ENCODE measurements at places on chromosomes 5 and 9. TPM values are rescaled to one million over a fixed set of nuclear protein-coding genes. Genes with fewer than 3 reads are reported as not detected.

- no peak for DNase-seq
Observed at GRCh38 chr5:34866989-34867471, 28.1 kb downstream of the TTC23L start.

GRCh38 chr9:93119953-93120845, 13.9 kb downstream of the NINJ1 start:
- DNase-seq, result peak; percentile 98

DNA sequence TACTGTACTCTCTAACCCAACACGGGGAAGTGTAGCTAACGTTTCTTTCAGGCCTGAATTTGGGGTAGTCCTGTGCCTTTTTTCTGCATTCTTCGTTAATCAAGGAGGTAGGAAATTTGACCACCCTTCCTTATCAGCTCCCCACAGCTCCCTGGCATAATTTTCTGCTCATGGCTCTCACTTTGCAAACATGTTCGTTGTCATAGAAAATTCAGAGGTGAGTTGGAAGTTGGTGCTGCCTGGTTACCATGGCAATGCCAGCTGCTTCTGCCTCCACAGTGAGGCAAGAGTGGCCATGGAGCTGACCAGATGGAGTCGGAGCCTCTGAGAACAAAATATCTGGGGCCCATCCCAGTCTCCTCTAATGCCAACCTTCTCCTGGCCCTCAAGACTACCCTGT, 116.6 kb upstream of the BOD1 start:
- no peak for DNase-seq

DNA sequence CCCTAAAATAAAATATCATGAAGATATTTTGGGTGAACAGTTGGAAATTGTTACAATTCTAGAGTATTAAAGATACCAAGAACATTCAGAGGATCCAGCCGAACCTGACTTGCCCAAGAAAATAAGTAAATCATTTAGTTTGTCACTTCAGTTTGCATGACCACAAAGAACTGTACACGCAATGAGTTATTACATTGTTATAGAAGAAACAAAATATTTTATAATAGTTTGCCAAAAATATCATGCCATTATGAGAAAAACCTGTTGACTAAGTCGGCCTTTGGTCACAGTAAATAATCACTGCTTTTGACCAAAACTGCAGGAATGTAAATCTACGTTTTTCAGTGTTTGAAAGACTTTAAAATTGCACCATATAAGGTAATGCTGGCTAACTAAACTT, 27.9 kb downstream of the TRIO start:
- no peak for DNase-seq

DNA sequence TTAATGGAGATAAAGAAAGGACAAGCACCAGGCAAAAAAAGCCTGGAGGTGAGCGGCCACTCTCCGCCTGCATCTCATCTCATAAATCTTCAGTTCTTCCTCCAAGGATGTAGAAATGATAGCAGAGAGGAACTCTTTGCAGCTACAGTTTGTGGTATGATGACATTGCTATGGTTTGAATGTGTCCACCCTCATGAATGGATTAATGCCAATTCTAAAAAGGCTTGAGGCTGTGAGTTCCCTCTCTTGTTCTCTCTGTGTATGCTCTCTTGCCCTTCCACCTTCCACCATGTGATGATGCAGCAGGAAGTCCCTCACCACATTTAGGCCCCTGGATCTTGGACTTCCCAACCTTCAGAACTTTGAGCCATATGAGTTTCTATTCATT, 126.4 kb downstream of the SPOCK1 start:
- no peak for DNase-seq

DNA sequence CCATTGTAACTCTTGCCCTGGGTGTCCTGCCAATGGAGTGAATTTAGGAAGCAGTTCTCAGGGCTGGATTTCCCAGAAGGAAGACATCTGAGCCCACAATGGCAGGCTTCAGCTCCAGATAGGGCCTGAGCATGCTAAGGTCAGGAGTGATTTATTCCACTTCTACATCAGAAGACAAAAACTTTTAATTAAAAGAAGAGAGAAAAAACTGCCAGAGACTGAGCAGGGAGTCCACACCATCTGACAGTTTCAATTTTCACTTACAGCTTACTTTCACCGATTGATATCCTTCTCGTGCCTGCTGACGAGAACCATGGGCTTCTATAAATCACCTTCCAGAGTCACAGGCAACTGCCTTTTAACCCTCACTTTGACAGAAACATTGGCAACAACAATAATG, 228.3 kb upstream of the BRINP1 start:
- no peak for DNase-seq

GRCh38 chr5:59261969-59262368, 631.6 kb downstream of the PDE4D start:
- DNase-seq, result no peak

- DNase-seq, result no peak
Observed at GRCh38 chr9:5870691-5871090, 20.0 kb upstream of the MLANA start.

DNA sequence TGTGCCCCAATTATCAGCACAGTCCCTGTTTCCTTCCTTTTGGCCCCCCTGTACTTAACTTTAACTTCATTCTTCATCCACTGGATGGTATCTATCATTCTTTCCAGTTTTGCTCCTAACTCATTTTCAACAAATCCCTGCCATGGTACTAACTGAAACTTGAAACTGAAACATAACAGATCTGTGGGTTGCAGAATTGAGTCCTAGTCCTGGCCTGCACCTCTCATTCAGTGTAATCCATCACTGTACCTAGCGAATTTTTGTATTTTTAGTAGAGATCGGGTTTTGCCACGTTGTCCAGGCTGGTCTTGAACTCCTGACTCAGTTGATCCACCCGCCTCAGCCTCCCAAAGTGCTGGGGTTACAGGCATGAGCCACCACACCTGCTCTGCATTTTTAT, 15.3 kb upstream of the PIK3R1 start:
- DNase-seq, result no peak

DNA sequence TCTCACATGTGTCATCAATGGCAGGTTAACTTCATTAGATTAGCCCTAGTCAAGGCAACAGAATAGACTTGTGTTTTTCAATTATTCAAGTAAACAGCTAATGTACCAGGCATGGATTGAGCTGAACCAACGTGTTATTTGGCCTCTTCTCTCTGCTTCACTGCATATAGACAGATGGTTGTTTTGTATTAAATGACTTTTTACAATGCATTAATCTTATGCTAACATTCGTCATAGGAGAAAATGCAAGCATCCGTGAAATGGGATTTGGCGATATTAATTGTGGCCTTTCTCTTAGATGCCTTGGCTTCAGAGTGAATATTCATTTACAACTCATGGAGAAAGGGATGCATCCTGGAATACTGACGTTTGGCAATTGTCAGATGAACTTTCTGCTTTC, 208.0 kb downstream of the KCTD16 start:
- DNase-seq, result no peak

DNA sequence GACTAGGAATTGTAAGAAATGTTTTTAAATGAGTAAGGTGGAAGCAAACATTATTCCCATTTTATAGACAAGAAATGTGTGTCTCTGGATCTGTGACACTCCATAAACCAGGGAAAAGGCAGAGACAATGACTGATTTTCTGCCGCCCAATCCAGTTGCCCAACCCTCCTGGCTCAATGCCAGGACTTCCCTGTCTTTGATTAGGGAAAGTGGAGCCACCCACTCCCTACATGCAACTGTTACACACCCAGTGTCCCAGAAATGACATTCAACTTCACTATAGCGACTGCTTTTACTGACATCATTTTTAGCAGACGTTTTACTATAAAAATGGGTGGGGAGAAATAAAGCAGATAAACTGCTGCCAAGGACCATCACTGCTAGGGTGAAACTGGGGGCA, 79.7 kb downstream of the THBS4 start:
- DNase-seq, result no peak

DNA sequence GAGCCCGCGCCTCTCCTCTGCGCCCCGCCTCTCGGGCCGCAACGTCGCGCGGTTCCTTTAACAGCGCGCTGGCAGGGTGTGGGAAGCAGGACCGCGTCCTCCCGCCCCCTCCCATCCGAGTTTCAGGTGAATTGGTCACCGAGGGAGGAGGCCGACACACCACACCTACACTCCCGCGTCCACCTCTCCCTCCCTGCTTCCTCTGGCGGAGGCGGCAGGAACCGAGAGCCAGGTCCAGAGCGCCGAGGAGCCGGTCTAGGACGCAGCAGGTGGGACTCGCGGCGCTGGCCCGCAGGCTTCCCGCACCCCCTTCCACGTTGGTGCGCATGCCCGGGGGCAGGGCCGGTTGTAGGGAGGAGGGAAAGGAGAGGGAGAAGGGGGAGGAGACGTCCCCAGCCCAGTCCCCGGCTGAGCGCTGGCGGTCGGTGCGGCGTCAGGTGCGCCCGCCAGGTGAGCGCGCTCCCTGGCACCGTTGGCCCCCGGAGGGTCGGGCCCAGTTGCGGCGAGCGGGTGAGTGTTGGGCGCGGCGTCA, at the start of gene OCLN:
Gene OCLN (plus strand): TSS at position 400 of the 532 bp plus-strand sequence. CDS start 11,455 bp downstream, outside the sequence.
- peak; percentile 77 for DNase-seq

GRCh38 chr9:129879103-129879699, 43.9 kb downstream of the USP20 start:
- no peak for DNase-seq

DNA sequence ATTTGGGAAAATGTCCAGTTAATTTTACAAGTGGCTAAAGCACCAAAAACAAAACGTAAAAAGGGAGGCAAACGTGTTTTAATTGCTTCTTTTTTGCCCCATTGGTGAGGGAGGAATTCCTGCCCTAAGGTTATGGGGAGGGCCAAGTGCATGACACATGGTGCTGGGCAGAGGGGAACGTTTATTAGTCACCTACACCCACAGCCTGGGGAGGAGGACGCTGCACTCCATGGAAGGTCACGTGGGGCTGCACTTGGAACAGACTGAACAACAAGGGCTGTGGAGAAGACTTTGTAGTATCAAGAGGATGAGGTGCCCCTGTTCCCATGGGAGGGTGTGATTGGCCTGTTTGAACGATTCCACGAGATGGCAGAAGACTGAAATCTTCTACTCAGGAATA, 13.7 kb upstream of the ADAMTS16 start:
- no peak for DNase-seq

DNA sequence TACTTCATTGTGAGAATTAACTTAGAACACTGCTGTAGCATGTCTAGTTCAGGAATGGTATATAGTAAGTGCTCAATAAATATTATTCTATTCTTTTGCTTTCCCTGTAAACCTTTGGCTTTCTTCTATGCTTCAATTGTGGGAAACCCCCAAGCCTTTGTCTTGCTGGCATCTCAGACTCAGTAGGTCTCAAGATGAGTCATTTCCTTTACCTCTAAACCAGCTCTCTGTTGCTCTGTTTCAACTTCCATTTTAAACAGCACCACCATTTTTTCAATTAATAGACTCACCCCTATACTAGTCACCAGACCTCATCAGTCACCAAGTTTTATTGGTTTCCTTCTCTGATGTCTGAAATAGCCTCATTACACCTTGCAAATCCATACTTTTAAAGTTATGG, 43.5 kb downstream of the DMAC1 start:
- no peak for DNase-seq

- no peak for DNase-seq
Observed at GRCh38 chr9:125522328-125522725, 184.7 kb downstream of the MAPKAP1 start.

GRCh38 chr9:89564346-89564878, 40.4 kb upstream of the GADD45G start:
- DNase-seq, result peak; percentile 72

DNA sequence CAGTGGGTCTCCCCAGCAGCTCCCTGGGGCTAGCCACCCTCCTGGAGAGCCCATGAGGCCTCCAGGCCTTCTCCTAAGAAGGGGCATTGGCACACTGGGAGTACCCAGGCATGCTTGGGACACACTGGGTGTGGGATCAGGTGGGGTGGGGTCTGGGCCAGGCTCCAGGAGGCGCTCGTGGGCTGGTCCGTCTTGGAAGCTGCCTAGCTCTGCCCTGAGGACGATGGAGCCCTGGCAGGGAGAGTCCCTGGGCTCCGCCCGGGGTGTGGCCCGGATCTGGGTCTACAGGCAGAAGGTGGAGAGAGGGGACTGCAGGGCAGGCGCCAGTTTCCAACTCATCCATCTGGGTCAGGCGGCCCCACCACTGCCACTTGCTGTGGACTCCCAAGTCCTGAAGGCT, 2.4 kb downstream of the PRRX2 start:
- no peak for DNase-seq

GRCh38 chr5:131790550-131790949, 6.3 kb downstream of the FNIP1 start:
- DNase-seq, result no peak

DNA sequence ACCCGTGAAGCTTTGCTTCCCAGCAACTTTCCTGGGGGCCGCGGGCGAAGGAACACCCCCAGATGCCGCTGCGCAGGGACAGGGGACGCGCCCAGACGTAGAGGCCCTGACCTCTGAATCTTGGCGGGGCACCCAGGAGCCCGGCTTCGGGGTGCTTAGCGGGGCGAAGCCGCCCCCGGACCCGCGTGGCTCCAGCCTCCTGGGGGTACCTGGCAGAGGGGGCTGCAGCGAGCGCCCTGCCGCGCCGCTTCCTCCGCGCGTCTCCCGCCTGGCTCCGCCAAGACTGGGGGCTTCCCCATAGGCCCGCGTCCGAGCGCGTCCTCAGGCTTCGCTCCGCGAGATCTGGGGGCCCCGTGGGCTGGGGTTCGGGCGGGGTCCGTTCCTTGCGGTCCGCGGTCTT, 23.0 kb upstream of the ZNF782 start:
- peak; percentile 80 for DNase-seq

GRCh38 chr9:88983865-88984542, 7.3 kb upstream of the S1PR3 start:
- no peak for DNase-seq

- DNase-seq, result no peak
Observed at GRCh38 chr9:87431837-87432236, 65.8 kb upstream of the DAPK1 start.

GRCh38 chr5:134177369-134178095, 782 bp upstream of the SKP1 start:
- peak; percentile 81 for DNase-seq

DNA sequence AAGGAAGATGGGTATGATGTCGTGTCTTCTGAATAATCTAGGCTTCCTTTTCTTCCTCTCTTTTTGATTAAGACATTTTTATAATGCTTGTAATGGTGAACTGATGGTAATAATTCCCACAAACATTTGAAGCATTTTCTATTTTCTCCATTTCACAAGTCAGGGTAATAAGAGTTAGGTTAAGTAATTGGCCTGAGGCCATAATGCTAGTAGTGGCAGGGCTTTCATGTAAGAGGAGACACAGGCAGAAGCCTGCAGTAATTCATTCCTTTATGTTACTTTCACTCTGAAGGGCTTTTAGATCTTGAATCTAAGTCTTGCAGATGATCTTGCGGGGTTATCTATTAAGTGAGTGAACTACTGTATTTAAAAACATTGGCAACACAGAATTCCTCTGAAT, 374.9 kb downstream of the MAT2B start:
- DNase-seq, result no peak

Gene C8G
- total RNA-seq, result 2.6 TPM

Gene WWC1
- 5.4 TPM for total RNA-seq

Gene CTNND2
- total RNA-seq, result 39.6 TPM

Gene MYOZ3
- 1.2 TPM for total RNA-seq

Gene IL7R
- total RNA-seq, result 130 TPM

Gene PRKAA1
- 128 TPM for total RNA-seq

Gene CER1
- not detected for total RNA-seq

Gene HAVCR2
- total RNA-seq, result 25.7 TPM

Gene SLC6A19
- not detected for total RNA-seq

Gene CTXN3
- total RNA-seq, result not detected

Gene FOXI1
- not detected for total RNA-seq

Gene LCN10
- 11.2 TPM for total RNA-seq

Gene HAVCR1
- not detected for total RNA-seq

Gene PCDHGA5
- 1.8 TPM for total RNA-seq

Gene SLC25A25
- total RNA-seq, result 23.7 TPM

Gene PHAX
- 26.6 TPM for total RNA-seq

Gene LCN15
- total RNA-seq, result not detected

Gene ERAP2
- total RNA-seq, result 71.5 TPM

Gene IFNA2
- total RNA-seq, result not detected

All from spleen (tissue), 13 donors.